Muscle of arm (tissue), 14 donors: ENCODE measurements at places on chromosomes 2 and 18. TPM values are rescaled to one million over a fixed set of nuclear protein-coding genes. Genes with fewer than 3 reads are reported as not detected.

The INHA gene
- 0.29 TPM for polyA plus RNA-seq

The CAPN14 gene
- polyA plus RNA-seq, result not detected

GRCh38 chr18:79715280-79715679 is 35.7 kb downstream of the CTDP1 start:
- DNase-seq, result no peak

- no peak for DNase-seq
Observed at GRCh38 chr2:43541165-43541564, 54.7 kb downstream of the THADA start.

- no peak for DNase-seq
Observed at GRCh38 chr18:59954241-59954640, 54.4 kb downstream of the PMAIP1 start.

DNA sequence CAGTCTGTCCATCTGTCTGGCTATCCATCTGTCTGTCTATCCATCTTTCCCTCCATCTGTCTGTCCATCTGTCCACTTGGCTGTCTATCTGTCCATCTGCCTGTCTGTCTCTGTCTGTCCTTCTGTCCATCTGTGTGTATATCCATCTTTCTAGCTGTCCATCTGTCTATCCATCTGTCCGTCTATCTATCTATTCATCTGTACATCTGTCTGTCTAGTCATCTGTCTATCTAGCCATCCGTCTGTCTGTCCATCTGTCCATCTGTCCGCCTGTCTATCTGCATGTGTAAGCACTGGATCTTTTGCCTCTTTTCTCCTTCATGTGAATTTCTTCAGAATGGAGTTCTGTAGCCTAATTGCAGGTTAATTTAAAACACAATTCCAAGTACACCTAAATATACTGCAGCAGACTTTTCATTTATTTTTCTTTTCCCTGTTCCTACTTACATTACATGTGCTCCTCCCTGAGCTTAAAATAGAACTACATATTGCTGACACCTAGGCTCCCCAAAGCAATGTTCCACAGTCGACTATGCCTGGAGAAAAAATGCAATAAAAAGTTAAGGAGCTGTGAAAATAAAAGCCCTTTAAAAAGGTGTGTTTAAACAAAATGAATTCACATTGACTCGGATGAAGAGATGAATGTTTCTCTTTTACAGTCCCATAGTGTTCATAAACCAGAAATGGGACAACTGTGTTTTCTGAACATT is 37.4 kb upstream of the TXNDC2 start:
- DNase-seq, result no peak

- no peak for DNase-seq
Observed at GRCh38 chr2:25151718-25152117, 16.7 kb downstream of the POMC start.
